Fibroblast of skin of right quadriceps (primary cell): ENCODE measurements at places on chromosomes 16 and 17.

- no peak for DNase-seq
Measured at GRCh38 chr17:57895382-57896060, 45.7 kb upstream of the MRPS23 start.

DNA sequence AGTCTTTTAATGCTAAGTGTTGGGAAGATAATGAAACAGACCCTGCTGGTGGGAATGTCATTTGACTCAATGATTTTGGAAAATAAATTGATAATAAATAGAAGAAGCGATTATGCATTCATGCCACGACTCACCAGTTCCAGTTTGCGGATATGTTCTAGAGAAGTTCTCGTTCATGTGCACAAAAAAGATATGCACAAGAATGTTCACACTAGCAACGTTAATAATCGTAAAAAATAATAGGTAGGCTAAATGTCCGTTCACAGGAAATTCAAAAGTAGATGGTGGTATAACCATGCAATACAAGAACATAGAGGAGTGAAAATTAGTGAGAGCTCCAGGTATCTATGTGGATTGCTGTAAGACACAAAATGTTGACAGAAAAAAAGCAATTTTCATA lies 59.8 kb downstream of the NACA2 start:
- no peak for DNase-seq

GRCh38 chr16:19375561-19376158 lies 42.0 kb upstream of the TMC5 start:
- peak; percentile 33 for DNase-seq

DNA sequence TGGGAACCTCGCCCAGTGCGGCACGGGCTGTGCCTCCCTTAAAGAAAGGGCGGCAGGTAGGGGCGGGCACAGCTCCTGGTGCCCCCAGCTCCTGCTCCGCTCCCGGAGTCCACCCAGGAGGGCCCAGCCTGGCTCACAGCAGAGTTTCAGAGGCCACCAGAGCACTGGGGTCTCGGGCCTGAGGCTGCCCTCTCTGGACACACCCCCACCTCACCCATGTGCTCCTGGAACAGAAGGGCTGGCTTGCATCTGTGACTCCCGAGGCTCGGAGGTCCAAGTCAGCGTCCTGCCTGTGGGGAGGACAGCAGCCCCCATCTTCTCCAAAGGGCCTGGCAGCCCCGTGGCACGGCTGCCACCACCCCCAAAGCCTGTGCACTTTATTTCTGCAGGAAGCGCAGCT lies 62.7 kb downstream of the RBFOX3 start:
- DNase-seq = no peak

- DNase-seq = no peak
Measured at GRCh38 chr17:81656835-81657234, 493 bp upstream of the PDE6G start.

GRCh38 chr17:14149751-14150150 lies 80.4 kb downstream of the COX10 start:
- no peak for DNase-seq

- DNase-seq = no peak
Measured at GRCh38 chr17:80423536-80424225, 8.7 kb downstream of the ENDOV start.

DNA sequence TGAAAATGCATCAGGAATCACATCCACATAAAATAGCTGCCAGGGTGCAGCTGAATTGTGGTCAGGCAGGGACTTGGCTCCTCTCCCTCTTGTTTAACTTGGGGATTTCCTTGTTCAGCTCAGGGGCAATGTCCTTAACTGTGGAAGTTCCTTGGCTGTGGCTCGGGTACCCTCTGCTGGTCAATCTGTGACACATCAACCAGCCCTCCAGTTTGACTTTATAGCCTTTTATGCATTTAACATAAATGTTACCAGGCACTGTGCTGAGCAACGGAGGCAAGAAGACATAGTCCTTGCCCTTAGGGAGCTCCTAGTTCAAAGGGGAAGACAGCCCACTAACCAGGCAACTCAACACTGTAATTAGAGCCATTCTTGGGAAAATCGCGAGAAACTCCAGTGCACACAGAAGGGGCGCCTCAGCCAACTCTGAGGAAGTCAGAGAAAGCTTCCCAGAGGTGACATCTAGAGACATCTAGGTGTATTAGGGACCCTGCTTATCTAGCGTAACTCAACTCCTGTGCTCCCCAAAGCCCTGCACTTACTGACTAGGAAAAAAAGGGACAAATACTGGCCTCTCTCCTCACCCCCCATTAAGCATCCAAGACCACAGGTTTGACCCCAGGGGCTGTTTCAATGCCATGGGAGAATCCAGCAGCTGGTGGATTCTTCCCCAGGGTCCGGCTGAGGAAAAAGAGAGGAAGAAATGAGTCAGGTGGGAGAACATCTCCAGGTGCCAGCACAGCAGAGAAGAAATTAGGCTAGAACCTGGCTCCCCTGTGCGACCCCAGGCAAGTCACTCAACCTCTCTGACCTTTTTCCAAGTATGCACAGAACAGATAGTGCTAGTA lies 17.3 kb upstream of the EEF2K start:
- DNase-seq = peak; percentile 82

DNA sequence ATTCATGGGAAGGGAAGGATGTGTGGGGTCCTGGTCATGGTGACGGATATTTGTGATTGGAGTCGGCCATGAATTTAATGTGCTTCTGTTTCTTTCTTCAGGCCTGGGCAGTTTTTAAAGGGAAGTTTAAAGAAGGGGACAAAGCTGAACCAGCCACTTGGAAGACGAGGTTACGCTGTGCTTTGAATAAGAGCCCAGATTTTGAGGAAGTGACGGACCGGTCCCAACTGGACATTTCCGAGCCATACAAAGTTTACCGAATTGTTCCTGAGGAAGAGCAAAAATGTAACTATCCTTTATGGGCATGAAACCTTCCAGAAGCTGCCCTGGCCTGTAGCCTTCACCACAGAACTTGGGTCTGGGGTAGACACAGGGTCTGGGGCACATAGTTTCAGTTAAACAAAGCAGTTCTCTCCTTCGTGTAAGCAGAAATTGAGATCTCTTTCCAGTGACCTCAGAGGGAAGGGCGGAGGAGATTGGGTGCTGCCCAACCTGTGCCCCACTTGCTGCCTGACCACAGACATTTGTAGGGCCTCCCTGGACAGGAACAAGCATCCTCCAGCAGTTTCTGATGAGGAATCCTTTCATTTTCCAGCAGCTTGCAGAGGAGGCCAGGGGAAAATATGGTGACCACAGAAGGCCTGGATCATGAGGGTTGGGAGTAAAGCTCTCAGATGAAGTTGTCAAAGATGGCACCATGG lies 10.1 kb downstream of the IRF8 start:
- no peak for DNase-seq

- no peak for DNase-seq
Measured at GRCh38 chr16:66930189-66930588, 4.0 kb downstream of the CIAO2B start.

DNA sequence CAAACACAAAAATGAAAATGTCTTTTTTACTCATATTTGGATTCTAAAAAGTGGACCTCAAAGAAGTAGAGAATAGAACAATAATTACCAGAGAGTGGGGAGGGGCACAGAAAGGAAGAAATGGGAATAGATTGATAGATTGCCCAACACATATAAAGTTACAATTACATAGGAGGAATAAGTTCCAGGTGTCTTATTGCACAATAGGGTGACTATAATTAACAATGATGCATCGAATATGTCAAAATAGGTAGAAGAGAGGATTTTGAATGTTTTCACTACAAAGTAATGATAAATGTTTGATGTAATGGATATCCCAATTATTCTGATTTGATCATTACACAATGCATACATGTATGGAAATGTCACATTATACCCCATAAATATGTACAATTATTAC lies 556.0 kb downstream of the CDH8 start:
- DNase-seq = no peak

GRCh38 chr16:84841787-84842300 lies 22.1 kb downstream of the CRISPLD2 start:
- DNase-seq = no peak

DNA sequence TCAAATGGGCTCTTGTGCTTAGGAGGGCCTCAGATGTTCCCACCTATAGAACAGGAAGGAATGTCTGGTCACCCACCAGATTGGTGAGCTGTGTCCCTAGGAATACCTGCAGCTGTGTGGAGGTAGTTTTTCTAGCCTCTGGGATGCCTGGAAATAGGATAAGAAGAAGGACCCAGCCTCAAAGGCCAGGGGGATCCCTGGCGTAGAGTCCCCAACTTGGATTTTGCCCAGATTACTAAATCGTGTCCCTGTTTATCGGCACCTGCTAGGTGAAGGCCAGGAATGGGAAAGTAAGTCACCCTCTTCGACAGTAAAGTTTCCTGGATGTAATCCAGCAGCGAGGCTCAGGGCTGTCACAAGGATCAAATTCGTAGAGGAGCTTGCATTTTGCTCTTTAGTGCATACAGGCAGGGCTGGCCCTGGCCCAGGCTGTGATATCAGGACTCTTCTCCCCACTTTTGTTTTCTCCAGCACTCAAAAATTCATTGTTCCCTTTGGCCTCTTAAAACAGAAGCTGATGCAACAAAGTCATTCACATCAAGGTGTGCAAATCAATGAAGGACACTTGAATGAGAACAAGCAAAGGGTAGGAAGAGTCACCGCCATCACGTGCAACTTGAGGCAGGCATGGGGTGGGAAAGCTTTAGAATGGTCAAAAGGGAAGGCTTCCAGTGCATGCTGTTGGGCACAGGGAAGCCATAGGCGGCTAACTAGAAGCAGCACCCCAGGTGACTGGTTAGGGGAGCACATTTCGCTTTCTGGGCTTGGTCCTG lies 7.5 kb downstream of the SLC13A2 start:
- no peak for DNase-seq

GRCh38 chr17:75346906-75347305 lies 57.7 kb upstream of the SLC25A19 start:
- DNase-seq = peak; percentile 34

DNA sequence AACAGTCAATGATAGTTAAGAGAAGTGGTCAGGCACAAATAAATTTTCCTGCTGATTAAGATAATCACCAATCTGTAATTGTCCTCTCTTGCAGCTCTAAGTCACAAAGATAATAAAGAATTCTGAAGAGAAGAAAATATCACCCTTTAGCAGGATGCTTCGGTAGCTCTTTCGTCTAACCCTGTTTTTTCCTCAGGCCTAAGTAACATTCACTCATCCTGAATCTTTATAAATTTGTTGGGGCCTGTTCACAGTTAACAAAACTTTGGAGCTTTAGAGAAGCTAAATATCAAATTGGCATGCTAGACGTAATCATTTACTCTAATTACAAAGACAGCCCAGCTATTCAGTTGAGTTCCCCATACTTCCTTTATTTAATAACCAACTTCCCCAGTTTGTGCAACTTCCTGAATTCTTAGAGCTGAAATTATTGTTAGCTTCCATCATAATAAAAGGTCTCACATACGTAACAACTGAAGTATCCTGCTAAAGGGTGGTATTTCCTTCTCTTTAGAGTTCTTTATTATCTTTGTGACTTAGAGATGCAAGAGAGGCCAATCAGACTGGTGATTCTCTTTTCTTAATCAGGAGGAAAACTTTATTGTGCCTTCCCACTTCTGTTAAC lies 118.6 kb downstream of the TANGO6 start:
- no peak for DNase-seq

GRCh38 chr16:80803339-80804055 lies 901 bp downstream of the CDYL2 start:
- peak; percentile 20 for DNase-seq

- no peak for DNase-seq
Measured at GRCh38 chr17:47301831-47302230, 21.9 kb upstream of the EFCAB13 start.

- no peak for DNase-seq
Measured at GRCh38 chr17:50018909-50019308, 23.9 kb upstream of the DLX3 start.

- no peak for DNase-seq
Measured at GRCh38 chr16:86536621-86537020, 18.4 kb downstream of the MTHFSD start.

GRCh38 chr17:77572851-77573250 lies 385.7 kb upstream of the TNRC6C start:
- no peak for DNase-seq

GRCh38 chr17:44113868-44114840 lies 9.3 kb downstream of the HDAC5 start:
- DNase-seq = no peak

GRCh38 chr17:59331929-59332748 lies 684 bp downstream of the YPEL2 start:
- DNase-seq = no peak
